H1 (cell line): ENCODE measurements at places on chromosomes 3 and 15. TPM values are rescaled to one million over a fixed set of nuclear protein-coding genes. Genes with fewer than 3 reads are reported as not detected.

DNA sequence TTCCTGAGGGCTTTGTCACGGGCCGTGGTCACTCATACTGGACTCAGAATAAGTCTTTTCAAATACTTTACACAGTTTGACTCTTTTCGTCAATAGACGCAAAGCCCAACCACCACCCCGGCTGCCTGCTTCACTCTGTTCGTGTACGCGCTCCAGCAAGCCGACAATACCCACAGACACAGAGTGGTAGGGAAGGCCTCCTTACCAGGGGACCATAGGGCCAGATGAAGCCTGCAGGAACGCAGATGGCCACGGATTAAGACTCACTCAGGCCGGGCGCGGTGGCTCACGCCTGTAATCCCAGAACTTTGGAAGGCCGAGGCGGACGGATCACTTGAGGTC lies 29.7 kb downstream of the EFCAB12 start:
- no peak for DNase-seq

DNA sequence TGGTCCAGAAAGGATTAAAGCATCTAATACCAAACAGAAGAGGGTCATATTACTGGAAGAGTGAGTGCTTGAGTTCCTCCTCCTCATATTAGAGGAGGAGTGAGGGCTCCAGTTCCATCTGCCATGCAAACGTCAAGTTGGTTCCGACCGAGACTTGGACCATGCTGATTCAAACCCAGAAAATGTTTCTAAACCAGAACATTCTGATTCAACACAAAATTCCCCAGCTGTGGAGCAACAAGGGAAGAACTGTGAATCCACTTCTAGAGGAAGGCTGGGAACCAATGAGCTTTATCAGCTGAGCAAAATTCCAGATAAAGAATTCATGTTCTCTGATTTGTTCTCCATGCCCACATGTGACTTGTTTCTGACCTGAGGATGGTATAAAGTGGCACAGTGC lies 135.6 kb upstream of the WNT5A start:
- DNase-seq = no peak

- no peak for DNase-seq
Observed at GRCh38 chr3:148240351-148240750, 457.4 kb upstream of the AGTR1 start.

- peak; percentile 23 for DNase-seq
Observed at GRCh38 chr3:48847053-48847503, 596 bp downstream of the PRKAR2A start.

GRCh38 chr3:185995352-185995751 lies 57.5 kb upstream of the TRA2B start:
- DNase-seq = no peak

DNA sequence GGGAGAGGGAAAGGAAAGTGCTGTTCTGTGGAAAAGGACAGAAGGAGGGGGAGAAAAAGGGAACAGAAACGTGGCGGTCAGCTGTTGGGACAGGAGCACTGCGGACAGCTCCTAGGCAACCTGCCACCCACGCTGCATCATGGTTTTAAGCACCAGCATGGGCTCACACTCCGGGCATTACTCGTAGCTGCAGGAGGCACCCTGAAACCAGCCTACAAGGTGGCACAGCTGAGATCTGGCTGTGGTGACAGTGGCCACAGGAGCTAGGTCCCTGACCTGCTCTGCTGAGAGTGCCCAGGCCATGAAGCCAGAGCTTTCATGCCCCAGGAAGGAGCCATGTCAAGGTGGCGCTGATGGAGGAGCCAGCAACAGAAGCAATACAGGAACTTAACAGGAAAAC lies 161.4 kb upstream of the ST8SIA2 start:
- DNase-seq = no peak

GRCh38 chr3:102225407-102226132 lies 209.2 kb upstream of the ZPLD1 start:
- no peak for DNase-seq

Gene PTPRG
- total RNA-seq = 90.1 and 96.2 TPM in 2 replicates

Gene TBC1D5
- 22.9 and 24.2 TPM in 2 replicates for total RNA-seq

- no peak for DNase-seq
Observed at GRCh38 chr3:100396967-100397366, 3.9 kb downstream of the TOMM70 start.

GRCh38 chr3:120440762-120441161 lies 10.0 kb downstream of the FSTL1 start:
- DNase-seq = no peak

DNA sequence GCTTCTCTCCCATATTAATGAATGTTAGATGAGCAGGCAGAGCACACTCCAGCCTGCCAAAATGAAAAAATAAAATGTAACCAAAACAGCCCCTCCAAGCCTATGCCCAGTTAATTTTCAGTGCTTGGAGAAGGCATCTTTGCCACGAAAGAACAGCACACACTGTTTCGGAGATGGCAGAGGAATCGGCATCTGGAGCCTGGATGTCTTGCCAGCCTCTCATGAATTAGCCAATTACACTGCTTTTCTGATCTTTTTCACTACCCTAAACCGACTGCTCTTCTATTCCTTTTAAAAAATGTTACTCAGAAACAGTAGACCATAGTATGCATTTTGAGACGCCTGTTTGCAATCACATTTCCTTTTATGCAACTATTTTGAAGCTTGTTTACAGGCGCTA lies 249.6 kb downstream of the TLE3 start:
- DNase-seq = no peak

Gene RBP2
- not detected in 2 replicates for total RNA-seq

DNA sequence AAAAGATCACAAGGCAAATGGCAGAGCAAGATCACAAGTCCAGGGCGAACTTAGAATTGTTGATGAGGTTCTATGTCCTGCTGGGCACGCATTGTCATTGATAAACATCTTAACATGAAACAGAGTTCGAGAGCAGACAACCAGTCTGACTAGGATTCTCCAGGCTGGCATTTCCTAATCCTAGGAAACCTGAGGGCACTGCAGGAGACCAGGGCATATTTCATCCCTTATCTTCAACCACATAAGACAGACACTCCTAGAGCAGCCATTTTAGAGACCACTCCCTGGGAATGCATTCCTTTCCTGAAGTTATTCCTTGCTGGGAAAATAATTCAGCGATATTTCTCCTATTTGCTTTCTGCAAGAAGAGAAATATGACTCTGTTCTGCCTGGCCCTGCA lies 1199.9 kb downstream of the SI start:
- no peak for DNase-seq

DNA sequence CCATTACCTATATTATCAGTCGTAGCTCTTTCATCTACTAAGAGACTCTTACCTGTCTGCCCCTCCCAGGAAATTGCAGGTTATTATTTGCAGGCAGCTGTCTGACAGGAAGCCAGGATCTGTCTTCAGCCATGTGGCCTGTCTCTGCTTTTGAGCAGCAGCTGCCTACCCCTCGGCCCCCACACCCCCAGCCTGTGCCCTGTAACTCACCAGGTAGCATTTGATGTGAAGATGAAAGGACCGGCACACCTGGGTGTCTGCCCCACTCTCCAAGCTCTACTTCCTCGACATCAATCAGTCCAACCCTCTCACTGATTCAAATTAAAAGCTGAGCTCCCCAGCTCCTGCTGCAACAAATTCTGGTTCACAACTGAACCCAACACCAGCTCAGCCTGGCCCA lies 197.2 kb upstream of the CTNNB1 start:
- no peak for DNase-seq

DNA sequence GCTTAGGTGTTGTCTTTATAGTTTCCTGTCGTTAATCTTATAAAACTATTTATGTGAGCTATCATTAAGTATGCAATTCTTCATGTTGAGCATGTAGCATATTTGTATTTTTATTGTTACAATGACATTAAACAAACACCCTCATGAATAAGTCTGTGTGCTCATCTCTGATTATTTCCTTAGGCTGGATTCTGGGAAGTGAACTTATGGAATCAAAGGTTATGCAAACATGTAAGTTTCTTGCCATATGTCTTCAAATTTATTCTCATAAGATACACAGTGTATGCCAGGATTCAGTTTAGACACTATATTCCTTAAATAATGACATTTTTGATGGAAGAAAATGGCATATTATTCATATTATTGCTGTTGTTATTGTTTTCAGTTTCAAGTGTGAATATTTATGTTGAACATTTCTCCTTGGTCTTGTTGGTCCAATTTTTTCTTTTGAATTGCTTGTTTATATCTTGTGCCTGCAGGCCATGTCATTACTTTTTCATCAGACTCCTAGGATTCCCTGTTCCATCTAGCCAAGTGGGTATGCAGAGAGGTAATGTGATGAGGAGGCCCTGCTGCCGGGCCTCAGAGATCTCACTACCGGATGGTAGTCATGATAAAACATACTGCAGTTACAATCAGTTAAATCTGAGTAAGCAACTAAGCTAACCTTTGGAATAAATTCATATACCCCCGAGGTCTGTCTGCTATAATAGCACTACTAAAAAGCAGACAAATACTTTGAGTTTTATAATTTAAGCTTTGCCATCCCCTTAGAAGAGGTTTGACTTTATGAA lies 684.3 kb upstream of the SGO1 start:
- DNase-seq = no peak

GRCh38 chr15:87671289-87671688 lies 585.2 kb downstream of the NTRK3 start:
- DNase-seq = no peak

- no peak for DNase-seq
Observed at GRCh38 chr3:187242435-187242834, 45.1 kb downstream of the RTP1 start.

Gene C3orf22
- not detected in 2 replicates for total RNA-seq

DNA sequence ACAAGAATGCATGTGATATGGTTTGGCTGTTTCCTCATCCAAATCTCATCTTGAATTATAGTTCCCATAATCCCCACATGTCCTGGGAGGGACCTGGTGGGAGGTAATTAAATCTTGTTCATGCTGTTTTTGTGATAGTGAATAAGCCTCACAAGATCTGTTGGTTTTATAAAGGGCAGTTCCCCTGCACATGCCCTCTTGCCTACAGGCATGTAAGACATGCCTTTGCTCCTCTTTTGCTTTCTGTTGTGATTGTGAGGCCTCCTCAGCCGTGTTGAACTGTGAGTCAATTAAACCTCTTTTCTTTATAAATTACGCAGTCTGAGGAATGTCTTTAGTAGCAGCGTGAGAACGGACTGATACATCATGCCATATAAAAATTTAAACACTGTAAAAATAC lies 1537.0 kb downstream of the OTOL1 start:
- DNase-seq = no peak

GRCh38 chr3:7618606-7619005 lies 757.7 kb downstream of the GRM7 start:
- DNase-seq = no peak

DNA sequence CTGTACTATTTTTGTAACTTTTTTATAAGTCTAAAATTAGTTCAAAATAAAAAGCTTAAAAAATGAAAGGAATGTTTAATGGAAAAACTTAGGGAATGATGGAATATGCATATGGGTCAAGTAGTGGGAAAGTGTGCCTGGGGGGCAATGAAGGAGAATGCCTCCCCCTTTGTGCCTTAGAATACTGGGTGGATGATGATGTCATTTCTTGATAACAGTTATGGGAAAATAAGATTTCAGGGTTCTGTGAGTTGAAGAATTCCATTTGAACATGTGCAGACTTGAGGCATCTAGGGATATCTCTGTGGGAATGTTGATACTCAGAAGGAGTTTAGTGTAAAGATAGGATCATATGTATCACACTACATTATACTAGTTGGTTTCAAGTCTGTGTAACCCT lies 13.8 kb downstream of the WDR93 start:
- DNase-seq = no peak

DNA sequence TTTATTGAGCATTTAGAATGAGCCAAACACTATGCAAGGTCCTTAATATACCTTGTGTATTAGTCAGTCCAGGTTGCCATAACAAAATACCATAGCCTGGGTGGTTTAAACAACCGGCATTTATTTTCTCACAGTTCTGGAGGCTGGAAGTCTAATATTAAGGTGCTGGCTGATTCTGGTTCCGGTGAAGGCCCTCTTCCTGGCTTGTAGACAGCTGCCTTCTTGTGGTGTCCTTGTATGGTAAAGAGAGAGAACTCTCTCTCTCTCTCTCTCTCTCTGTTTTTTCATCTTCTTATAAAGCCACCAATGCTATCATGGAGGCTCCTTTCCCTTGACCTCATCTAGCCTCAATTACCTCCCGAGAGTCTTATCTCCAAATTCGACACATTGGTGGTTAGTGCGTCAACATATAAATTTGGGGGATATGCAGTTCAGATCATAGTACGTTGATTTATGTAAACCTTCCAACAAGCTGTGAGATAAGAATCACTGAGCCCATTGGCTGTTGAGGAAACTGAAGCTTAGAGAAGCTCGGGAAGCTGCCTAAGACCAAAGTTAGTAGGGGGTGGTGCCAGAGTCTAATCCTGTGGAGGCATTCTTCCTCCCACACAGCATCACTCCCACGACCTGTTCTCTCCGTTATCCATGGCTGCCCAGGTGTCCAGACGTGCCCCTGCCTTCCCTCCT lies 298.0 kb upstream of the PROK2 start:
- DNase-seq = no peak

Gene EFL1
- 31.5 and 32.8 TPM in 2 replicates for total RNA-seq
